ENCODE measurements at places on chromosomes 4 and X.

DNA sequence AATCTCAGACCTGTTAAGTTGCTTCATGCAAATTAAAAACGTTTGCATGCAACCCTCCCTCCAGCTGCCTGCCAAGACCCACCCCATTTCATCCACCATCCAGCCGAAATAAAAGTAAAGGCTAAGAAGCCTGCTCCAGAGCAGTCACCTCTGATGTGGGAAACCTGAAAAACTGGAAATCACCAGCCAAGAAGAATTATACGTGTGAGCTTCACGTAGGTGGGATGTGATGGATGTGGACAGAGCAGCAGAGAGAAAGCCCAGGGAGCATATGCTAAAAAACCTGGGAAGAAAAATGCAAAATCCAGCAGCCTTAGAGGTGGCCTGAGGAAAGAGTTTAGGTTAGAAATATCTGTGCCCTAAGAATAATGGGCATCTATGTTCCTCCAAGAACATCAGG lies 160.6 kb upstream of the STS start:
- DNase-seq: no peak

- DNase-seq: no peak
Observed at GRCh38 chr4:57265831-57266582, 155.8 kb upstream of the IGFBP7 start.

GRCh38 chr4:108126806-108127205 lies 41.9 kb downstream of the LEF1 start:
- DNase-seq: peak; percentile 76

GRCh38 chrX:53768451-53768850 lies 81.9 kb upstream of the HUWE1 start:
- DNase-seq: no peak

GRCh38 chr4:146462251-146462650 lies 59.5 kb downstream of the SLC10A7 start:
- DNase-seq: no peak
